ENCODE measurements at places on chromosomes 4 and X. TPM values are rescaled to one million over a fixed set of nuclear protein-coding genes. Genes with fewer than 3 reads are reported as not detected.

DNA sequence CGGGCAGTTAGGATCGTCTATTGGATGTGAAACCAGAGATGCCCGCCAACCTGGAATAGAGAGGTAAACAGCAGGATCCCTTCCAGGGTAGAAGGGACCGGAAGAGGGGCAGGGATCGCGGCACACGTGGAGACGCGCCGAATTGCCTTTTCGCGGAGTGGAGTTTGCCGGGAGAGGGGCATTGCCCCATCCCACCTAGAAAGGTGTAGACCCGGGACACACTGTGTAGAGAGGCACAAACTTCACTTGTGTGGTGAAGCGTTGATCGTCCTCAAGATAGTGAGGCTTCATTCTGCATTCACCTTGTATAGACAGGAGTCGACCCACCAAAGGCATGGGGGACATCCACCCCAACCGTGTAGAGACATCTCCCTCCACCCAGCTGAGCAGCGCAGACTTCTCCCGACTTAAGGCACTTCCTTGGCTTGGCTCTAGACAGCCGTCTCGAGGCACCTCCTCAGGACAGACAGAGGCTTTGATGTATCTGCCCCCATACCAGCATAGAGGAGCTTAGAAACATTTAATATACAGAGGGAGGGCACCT, 410 bp downstream of the GNL3L start:
- DNase-seq = no peak

DNA sequence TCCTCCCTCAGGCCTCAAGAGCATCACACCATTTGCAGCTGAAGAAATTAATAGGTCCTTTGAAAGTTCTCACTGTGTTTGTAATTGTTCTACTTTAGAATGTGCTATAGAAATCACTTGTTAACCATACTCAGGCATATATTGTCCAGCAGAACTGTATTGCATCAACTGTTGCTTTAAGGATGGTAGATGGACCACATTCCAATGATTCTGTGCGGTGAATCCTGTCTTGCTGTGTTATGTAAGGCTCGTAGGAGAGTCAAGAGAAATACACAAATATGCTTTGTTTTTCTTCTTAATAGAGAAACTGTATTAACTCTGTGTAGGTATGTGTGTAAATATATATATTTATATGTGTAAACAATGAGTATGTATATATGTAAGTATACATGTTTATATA, 6.3 kb upstream of the ADGRA3 start:
- DNase-seq = no peak

The HPSE gene
- total RNA-seq = 0.42 TPM

- DNase-seq = no peak
Observed at GRCh38 chr4:8596891-8597290, 4.3 kb downstream of the CPZ start.

The KCNE5 gene
- total RNA-seq = 2.3 TPM

DNA sequence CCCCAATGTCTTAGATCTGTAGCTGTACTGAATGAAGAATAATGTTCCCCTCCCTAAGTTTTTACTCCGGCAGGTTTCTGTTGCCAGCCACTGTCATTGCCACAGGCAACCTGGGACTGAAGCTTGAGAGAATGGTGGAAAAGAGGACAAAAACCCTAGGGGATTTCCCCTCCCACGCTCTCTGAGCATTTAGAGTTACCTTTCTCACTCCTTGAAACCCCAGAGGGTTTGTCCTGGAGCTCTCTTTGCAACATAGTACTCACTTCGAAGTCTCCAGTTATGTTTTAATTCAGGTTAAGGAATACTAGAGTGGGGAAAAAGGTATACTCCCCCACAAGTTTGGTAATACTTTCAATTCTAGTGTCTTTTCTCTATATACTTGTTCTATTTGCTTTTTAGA, 31.5 kb downstream of the F8 start:
- no peak for DNase-seq

DNA sequence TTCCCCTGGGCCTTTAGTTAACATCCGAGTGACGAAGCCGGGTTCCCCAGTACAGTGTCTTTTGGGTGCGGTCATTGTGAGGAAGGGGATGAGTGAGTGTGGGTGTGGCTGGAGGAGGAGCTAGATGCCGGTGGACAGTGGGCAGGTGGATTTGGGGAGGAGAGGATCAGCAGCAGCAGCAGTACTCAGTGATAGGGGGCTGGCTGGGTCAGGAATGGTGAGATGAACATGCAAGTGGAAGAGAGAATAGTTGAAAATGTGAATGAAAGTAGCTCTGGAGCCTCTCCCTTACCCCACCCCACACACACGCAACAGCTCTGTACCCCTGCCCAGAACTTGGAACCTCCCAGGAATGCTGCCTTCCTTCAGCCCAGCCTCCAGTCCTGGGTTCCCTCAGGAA, 4.5 kb downstream of the TSR2 start:
- DNase-seq = no peak

DNA sequence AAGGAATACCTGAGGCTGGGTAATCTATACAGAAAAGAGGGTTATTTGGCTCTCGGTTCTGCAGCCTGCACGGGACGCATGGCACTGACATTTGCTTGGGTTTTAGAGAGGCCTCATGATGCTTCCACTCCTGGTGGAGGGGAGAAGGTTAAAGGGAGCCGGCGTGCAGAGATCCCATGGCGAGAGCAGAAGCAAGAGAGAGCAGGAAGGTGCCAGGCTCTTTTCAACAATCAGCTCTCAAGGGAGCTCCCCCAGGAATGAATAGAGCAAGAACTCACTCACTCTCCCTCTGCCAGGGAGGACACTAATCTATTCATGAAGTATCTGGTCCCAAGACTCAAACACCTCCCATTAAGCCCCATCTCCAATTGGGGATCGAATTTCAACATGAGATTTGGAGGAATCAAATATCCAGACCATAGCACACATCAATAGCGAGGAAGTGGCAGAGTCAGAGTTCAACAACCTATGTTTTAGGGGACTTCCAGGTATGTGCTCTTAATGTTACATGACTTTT, 109.8 kb downstream of the SORBS2 start:
- no peak for DNase-seq

The NDST4 gene
- total RNA-seq = not detected

DNA sequence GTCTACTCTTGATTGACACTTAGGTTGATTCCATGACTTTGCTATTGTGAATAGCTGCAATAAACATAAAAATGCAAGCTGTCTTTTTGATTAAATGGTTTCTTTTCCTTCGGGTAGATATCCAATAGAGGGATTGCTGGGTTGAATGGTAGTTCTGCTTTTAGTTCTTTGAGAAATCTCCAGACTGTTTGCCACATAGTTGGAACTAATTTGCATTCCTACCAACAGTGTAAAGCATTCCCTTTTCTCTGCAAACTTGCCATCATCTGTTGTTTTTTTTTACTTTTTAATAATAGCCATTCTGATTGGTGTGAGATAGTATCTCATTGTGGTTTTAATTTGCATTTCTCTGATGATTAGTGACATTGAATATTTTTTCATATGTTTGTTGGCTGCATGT, 122.2 kb upstream of the PRKG2 start:
- DNase-seq = no peak

DNA sequence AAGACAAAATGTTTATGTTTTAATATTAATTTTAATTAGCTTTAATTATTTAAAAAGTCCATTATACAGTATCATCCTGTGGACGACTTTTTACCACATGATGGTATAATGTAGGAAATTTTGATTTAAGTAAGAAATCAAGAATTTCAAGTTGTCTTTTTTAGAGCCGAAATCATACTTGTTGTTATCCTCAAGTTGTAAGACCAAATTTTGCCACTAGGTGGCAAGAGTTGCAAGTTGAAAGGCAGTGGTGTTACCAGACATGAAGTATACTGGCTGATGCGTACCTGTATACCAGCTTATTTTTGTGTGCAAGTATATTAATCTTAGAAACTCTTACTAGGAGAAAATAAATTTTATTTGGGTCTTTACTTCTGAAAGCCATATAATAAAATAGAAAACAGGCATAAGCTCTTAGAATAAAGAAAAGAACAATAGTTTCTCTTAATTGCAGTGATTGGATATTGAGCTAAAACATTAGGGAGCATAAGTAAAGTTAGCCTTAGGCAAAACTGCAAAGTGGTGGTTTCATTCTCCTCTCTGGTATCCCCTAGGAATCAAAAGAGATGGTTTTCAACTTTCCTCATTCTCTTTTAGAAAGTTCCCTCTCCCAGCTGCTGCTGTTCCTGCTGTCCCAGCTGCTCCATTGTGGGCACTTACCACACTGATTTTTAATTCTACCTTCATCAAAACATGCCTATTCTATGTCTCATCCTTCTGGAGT, 118.0 kb upstream of the WDFY3 start:
- DNase-seq = no peak

DNA sequence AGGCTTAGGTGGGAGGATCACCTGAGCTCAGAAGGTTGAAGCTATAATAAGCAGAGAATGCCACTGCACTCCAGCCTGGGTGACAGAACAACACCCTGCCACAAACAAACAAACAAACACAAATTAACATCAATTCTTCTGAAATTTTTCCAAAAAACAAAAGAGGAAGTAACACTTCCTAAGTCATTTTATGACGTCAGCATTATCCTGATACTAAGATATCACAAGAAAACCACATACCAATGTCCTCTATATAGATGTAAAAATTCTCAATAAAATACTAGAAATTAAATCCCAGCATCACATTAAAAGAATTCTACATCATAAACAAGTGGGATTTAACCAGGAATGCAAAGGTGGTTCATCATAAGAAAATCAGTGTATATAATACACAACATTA, 64.4 kb upstream of the STK26 start:
- no peak for DNase-seq

The RNF4 gene
- 44.2 TPM for total RNA-seq

GRCh38 chrX:56397636-56398035, 165.5 kb downstream of the KLF8 start:
- DNase-seq = no peak

DNA sequence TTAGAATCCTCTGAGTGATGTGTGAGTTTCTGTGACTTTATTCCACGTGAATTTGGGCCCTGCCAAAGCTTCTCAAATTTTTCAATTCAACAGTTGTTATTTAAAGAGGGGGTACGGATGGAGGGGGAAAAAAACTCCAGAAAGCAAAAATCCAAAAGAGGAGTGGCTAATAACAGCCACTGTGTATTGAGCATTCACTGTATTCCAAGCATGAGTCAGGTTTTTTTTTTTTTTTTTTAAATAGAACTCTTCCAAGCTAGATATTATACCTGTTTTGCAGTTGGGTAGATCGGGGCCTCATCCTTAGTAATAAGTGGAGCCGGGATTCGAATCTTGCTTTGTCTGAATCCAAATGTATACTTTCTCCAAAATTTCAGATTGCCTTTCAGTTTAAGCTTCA, 6.4 kb upstream of the RHOH start:
- DNase-seq = no peak

The GABRB1 gene
- not detected for total RNA-seq

DNA sequence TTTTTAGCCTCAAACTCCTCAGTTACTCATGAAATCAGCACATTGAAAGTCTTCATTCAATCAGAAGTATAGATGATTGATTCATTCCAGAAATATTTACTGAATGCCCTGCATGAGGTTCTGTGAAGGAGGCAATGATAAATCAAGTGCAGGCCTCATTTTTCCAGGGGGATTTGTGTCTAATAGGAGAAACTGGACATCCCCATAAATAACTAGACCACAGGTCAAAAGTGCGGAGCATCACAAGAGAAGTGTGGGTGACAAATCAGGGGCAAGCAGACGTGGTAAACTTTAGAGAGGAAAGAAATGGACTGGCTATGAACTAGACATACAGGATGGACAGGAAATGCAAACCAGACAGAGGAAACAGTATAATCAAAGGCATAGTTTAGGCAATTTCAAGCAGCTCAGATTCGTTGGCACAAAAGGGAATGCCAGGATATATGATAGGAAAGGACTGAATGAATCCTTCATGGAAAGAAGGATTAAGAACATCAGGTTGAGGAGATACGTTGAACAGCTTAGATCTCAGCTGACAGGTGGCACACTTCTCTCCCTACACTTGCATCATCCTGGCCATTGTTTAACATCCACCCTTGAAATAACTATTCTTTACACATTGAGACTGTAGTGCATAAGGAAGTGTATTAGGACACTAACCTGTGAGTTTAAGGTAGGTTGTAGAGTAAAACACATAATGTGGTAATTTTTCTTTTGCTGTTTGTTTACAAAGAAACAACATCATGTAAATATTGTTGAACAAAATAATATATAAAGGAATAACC, 69.6 kb upstream of the RASGEF1B start:
- no peak for DNase-seq

- DNase-seq = no peak
Observed at GRCh38 chrX:71632923-71633657, 14.8 kb upstream of the CXCR3 start.

The MAGEA3 gene
- total RNA-seq = not detected

The PDCL2 gene
- total RNA-seq = not detected
